T-cell (primary cell): ENCODE measurements at places on chromosomes 1 and 21.

DNA sequence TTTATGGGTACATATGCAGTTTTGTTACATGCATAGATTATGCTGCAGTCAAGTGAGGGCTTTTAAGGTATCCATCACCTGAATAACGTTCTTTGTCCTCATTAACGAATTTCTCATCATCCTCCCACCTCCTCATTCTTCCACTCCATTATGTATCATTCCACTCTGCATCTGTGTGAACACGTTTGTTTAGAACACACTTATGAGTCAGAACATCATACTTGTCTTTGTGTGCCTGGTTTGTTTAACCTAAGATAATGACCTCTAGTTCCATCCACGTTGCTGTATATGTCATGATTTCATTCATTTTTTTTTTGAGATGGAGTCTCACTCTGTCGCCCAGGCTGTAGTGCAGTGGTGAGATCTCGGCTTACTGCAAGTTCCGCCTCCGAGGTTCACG lies 6.7 kb upstream of the MPC2 start:
- no peak for DNase-seq

GRCh38 chr1:24551290-24551959 lies 4.5 kb upstream of the NCMAP start:
- no peak for DNase-seq

DNA sequence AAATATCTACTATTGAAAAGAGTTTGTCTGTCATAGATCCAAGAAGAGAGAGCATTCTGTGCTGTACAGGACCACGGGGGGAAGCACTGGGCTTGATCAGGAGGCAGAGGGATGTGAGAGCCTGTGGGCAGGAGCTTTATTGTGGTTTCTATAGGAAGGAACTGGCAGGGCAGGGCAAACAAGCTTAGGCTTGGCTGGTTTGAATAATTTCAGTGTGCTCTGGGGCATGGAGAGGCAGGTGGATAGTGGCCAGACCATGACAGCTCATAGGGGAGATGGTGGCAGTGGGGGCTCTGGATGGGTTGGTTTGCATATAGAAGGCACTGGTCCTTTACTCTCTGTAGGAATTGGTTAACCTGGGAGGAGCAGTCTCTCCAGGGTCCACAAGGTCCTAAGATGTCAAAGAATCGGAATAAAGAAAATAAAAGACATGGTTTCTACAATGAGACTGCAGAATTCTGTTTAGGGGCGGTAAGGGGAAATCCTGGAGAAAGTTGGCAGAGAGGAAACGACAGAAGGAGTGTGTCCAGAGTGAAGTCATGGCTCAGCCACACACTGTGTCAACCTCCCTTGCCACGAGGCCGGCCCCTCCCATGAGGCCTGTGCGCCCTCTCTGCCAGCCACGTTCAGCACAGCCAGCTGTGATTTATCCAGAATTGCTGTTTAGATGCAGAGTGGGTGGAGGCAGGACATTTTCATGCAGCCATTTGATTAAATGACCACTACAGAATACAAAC lies 81.7 kb upstream of the PGBD5 start:
- DNase-seq: no peak

DNA sequence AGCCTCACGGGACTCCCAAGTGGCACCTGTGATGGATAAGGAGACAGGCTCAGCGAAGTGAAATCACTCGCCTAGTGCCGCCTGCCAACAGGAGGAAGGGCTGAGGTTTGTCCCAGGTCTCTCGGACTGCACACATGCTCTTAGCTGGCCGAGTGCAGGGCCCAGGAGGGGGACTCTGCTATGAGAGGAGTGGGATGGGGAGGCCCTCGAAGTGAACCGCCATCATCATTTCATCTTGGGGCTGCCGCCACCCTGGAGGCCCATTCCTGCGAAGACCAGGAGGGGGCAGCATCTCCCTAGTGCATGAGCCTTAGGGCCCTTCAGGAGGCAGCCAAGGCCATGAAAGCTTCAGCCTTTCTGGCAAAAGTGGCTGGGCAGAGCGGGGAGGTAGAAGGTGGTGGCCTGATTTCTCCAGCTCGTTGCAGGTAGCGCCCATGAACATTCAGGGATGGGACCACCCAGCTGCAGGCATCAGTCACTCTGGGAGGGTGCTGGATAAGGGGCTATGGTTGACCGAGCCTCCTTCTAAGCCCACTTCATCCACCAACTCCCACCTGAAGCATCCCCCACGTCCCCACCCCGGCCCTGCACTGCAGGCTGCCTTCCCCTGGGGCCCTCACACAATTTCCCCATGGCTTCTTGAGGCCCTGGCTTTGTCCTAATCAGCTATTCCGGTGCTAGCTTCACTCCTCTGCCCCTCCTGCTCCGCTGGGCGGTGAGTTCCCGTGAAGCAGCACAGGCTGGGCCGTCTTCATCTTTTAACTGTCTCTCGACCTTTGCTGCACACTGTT lies 17.2 kb upstream of the RASSF5 start:
- DNase-seq: peak; percentile 51

DNA sequence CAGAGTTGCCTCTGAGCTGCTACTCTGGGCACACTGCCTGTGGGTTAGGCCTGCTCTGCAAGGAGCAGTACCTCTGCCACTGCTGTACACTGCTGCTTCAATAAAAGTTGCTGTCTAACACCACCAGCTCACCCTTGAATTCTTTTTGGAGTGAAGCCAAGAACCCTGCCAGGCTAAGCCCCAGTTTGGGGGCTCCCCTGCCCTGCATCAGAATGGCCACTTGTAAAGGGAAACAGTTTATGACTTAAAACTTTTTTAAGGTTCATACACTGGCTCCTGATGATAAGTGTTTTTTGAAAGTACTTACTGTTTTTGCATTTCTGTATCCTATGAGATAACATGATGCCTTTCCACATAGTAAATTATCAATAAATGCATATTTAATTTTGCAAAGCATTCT lies 310.0 kb downstream of the LMO4 start:
- DNase-seq: no peak

GRCh38 chr1:41894808-41895483 lies 23.8 kb downstream of the HIVEP3 start:
- no peak for DNase-seq

- no peak for DNase-seq
These were observed 11.2 kb downstream of the C8B start for GRCh38 chr1:56954664-56955063.

DNA sequence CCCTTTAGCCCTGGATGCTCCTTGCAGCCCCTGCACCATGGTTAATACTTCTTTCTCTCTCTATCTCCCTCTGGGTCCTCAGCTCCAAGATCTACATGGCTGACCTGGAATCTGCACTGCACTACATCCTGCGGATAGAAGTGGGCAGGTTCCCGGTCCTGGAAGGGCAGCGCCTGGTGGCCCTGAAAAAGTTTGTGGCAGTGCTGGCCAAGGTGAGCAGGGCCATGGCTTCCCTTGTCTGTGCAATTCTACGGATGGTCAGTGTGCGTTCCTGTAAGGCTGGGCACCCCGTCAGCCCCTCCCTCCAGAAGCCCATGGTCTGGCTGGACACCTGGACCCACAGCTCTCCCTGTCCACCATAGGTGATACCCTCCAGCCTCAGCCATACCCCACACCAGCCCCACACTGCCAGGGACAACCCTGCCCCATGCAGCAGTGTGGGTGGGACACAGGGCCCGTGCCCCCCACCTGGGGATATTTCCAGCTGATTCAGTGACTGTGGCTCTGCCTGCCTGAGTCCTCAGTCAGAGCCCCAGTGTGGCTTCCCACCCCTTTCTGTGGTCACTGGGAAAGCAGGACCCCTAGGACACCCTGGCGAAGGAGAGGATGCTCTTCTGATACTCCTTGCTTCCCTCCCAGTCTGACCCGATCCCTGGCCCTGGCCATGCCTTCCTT lies 31.4 kb downstream of the QSOX1 start:
- no peak for DNase-seq

- no peak for DNase-seq
These were observed 17.0 kb upstream of the SUCO start for GRCh38 chr1:172515927-172516326.

GRCh38 chr1:153936011-153936802 lies 10.3 kb downstream of the DENND4B start:
- no peak for DNase-seq
